A673 (cell line): ENCODE measurements at places on chromosomes 1 and 21. TPM values are rescaled to one million over a fixed set of nuclear protein-coding genes. Genes with fewer than 3 reads are reported as not detected.

DNA sequence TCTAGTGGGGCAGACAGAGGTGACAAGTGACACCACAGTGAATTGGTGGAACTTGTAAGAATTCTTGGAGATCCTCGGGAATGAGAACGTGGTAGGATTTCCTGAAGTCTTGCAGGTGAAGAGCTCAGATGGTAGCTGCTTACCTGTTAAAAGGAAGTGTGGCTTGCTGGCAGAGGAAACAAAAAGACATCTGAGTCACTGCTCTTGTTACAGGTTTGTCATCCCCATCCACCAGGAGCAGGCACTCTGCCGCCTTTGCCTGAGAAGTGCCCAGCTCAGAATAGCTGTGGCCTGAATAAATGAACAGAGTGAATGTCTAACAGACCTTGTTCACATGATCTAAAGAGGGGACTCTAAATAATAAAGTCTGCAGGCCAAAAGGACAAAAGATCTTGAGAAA, 12.3 kb upstream of the ZSCAN20 start:
- no peak overlapping the region for H3K27ac ChIP-seq
- H3K4me1 ChIP-seq = peaks cover 4% of the 10 kb centered on the region
- H3K27me3 ChIP-seq = no peaks in the 10 kb centered on the region
- no peaks in the 10 kb centered on the region for H3K36me3 ChIP-seq
- no peak overlapping the region for H3K4me3 ChIP-seq

DNA sequence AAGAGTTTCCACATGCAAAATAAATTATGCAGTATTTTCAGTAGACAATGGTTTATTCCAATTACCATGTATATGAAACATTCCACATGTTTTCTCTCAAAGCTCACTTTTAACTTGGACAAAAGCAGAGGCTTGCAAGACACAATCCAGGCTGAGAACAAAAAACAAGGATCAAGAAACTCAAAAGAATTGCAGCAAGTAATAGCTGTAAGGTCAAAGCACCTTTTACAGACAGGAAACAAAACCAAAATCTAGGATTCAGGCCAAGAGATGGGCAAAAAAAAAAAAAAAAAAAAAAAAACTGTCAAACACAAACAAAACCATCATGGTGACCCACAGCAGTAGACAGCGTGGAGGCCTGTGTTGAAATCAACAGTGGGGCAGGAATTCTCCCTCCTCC, 9.3 kb downstream of the RGS1 start:
- no peaks in the 10 kb centered on the region for H3K36me3 ChIP-seq
- peaks cover 41% of the 10 kb centered on the region for H3K4me1 ChIP-seq
- peak; percentile 43 for DNase-seq
- no peak overlapping the region for H3K4me3 ChIP-seq

- H3K27ac ChIP-seq = no peak overlapping the region
- H3K4me3 ChIP-seq = no peak overlapping the region
- DNase-seq = peak; percentile 64
- no peaks in the 10 kb centered on the region for H3K36me3 ChIP-seq
- no peaks in the 10 kb centered on the region for H3K4me1 ChIP-seq
- H3K27me3 ChIP-seq = no peaks in the 10 kb centered on the region
Observed at GRCh38 chr1:52296345-52296744, 69.7 kb downstream of the CC2D1B start.

DNA sequence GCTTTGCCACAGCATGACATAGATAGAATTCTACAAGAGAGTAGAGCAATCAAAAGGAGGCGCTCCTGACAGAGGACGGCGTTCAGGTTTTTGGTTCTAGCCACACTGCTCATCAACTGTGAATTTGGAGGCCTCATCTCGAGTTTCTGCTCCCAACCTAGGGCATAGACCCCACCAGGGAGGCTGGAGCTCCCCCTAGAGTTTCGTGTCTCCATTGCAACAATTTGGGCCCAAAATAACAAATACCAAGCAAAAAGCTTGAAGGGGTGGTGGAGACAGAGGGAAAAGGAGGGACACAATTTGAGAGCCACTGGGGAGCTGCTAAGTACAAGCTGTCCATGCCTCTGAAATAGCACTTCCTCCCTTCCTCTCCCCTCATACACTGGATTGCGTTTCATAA, 297.0 kb downstream of the GPATCH2 start:
- H3K27ac ChIP-seq = no peak overlapping the region
- H3K4me3 ChIP-seq = no peak overlapping the region
- H3K27me3 ChIP-seq = no peaks in the 10 kb centered on the region
- no peaks in the 10 kb centered on the region for H3K4me1 ChIP-seq

DNA sequence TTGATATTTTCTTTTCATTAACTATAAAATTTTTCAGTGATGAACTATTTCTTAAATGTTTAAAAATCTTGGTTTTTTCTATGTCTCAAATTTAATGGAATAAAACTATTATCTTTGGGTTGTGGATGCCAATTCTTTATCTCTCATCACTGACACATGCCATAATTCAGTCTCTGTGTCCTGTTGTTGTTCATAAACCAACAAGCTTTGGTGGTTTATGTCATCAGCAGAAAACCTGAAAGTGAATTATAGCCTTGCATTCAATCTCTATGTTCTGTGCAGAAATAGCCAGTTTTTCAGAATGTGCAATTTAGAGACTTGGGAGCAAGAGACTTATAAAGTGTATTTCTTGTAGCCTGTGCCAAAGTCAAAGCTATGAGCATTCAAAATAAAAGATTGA, 462.6 kb upstream of the ADGRL4 start:
- H3K36me3 ChIP-seq = no peaks in the 10 kb centered on the region
- no peaks in the 10 kb centered on the region for H3K27me3 ChIP-seq
- H3K4me3 ChIP-seq = no peak overlapping the region
- no peak overlapping the region for H3K27ac ChIP-seq

- peaks cover 9% of the 10 kb centered on the region for H3K4me1 ChIP-seq
- H3K36me3 ChIP-seq = no peaks in the 10 kb centered on the region
- DNase-seq = no peak
Observed at GRCh38 chr1:173020138-173020750, 30.5 kb downstream of the TNFSF18 start.

DNA sequence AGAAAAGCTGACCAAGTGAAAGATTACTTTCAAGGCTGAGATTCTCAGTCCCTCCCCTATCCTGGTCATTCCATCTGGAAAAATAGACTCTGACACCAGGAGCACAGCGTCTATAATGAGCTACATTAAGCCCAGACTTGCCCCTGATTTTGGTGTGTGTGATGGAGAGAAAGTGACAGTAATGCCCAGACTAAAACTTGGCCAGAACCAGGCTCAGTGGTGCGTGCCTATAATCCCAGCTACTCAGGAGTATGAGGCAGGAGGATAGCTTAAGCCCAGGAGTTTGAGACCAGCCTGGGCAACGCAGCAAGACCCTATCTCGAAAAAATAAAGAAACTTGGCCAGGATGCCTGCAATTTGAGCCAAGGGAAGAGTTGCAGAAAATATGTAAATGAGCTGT, 15.9 kb downstream of the PLEKHA6 start:
- no peak overlapping the region for H3K27ac ChIP-seq
- DNase-seq = no peak
- H3K4me3 ChIP-seq = no peak overlapping the region
- H3K27me3 ChIP-seq = peaks cover 8% of the 10 kb centered on the region
- H3K36me3 ChIP-seq = no peaks in the 10 kb centered on the region

DNA sequence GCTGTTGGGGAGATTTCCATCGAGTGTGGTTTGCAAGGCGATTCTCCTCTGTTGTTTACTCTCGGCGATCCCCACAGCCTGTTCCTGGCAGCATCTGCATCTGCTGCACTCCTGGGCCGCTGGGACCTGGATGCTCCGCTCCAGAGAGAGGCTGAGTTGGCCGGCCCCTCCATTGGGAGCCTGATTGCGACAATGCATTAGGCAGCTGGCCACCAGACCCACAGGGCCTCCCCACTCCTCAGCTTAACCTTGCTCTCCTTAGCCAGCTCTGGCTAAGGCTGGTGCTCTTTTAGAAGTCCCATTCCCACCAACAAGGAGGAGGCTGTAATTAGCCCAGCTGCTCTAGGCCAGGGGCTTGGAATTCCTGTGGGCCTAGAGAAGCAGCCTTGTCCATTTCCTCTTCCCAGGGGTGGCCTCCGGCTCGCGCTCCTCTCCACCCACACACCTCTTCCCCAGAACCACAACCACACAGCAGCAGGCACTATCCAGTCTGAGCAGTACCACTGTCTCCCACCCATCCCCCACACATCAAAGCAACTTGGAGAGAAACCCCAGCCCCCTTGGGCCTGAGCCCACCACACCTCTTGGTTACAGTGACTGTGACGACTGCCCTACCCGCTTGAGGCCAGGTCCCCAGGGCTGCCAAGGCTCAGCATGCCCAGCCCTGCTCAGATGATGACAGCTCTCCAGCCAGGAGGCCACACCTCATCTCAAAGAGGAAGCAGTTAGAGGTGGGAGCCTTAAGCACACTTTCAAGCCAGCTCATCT, 193.8 kb upstream of the EDN2 start:
- H3K27me3 ChIP-seq = no peaks in the 10 kb centered on the region
- no peaks in the 10 kb centered on the region for H3K4me1 ChIP-seq
- no peak overlapping the region for H3K27ac ChIP-seq
- H3K36me3 ChIP-seq = no peaks in the 10 kb centered on the region
- H3K4me3 ChIP-seq = no peak overlapping the region
- no peak for DNase-seq

The PANK4 gene
- total RNA-seq = 45.6 and 53.6 TPM in 2 replicates

The SPOCD1 gene
- total RNA-seq = 0.58 and 0.85 TPM in 2 replicates
